Neuronal stem cell (in vitro differentiated cells): ENCODE measurements at places on chromosomes 13 and 19.
A peak's percentile ranks its signal among the peaks of the same experiment; 100 is the strongest.

DNA sequence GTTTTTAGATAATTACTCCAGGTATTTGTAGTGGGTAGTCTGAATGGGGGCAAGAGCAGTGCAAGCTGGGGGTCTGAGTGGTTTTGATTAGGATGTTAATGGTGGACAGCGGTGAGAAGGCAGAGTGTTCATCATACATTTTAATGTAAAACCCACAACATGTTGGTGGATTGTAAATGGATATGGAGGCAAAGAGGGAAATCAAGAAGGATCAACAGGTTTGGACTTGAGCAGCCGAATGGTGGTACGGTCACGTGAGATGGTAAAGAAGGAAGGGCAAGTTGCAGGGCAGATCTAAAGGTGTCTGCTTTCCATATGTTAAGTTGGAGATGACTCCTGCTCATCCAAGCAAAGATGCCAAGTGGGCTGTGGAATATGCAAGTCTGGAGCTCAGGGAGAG, 9.5 kb downstream of the ZNF30 start:
- DNase-seq, result no peak

DNA sequence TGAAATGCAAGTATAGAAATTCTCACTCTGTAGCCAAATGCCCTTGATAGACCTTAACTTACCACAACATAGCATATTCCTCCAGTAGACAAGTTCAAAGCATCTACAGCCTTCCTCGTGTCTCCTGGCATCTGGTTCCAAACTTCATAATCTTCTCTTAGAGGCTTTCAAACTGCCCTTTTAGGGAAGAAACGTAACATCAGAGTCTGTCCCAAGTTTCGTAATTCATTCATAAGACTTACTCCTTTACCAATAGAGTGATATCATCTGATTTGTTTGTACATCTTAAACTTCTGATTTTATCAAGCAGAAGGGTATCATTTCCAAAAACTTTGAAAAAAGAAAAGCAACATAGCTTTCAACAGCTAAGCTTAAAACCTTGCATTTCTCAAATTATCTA, 137.4 kb downstream of the SPRY2 start:
- DNase-seq, result no peak

- DNase-seq, result no peak
These were observed 56.8 kb upstream of the KATNAL1 start for GRCh38 chr13:30364133-30364532.

DNA sequence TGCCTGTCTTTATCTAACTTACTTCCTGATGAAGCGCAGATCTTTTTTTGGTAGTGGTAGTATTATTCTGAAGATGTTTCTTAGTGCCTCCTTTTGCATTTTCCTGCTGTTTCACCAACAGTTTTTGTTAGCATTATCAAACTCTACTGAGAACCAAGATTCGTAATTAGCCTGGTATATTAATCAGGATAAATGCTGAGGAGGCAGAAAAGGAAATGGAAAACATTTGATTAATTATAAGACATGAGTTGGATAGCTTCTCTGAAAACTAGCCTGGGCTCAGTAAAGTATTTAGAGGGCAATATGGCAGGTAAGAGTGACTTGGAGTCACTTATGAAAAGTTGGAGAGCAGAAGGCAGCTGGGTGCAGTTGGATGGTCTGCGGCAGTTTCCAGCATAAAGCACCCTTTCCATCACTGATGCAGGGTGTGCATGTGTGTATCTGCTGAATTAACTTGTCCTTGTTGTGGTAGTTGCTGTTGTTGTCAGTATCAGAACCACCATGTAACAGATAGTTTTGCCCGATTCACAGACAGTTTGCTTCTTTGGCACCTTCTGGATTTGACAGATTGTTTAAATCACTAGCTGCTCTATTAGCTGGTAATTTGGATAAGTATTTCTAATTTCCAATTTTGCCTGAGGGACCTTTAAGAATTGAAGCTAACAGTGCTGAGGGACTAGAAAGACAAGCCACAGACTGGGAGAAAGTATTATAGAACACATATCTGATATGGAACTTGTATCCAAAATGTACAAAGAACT, 6.9 kb upstream of the TNFRSF19 start:
- DNase-seq, result no peak

- DNase-seq, result no peak
These were observed 56.8 kb downstream of the POLR1D start for GRCh38 chr13:27678306-27679040.

- no peak for DNase-seq
These were observed 85.0 kb downstream of the DOCK9 start for GRCh38 chr13:98892821-98893220.

- DNase-seq, result no peak
These were observed 126.6 kb downstream of the HS6ST3 start for GRCh38 chr13:96216543-96216942.

DNA sequence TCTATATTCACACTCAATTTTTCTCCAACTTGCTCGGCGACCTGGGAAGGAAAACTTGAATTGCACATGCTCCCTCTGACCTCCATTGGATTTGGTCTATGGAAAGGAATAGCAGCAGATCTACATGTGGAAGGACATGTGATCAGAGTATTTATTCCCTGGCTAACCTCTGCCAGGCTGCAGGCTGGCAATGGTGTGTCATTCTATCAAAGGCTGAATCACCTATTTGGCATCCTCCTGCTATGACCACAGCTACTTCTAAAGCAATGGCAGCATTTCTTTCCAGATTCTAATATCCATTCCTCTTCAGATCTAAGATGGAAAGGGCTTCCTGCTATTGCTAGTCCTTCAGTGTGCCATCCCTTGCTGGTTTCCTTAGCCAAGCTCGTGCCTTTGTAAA, 144.3 kb upstream of the FREM2 start:
- no peak for DNase-seq

GRCh38 chr13:25920277-25920676, 131.5 kb downstream of the SHISA2 start:
- DNase-seq, result no peak

DNA sequence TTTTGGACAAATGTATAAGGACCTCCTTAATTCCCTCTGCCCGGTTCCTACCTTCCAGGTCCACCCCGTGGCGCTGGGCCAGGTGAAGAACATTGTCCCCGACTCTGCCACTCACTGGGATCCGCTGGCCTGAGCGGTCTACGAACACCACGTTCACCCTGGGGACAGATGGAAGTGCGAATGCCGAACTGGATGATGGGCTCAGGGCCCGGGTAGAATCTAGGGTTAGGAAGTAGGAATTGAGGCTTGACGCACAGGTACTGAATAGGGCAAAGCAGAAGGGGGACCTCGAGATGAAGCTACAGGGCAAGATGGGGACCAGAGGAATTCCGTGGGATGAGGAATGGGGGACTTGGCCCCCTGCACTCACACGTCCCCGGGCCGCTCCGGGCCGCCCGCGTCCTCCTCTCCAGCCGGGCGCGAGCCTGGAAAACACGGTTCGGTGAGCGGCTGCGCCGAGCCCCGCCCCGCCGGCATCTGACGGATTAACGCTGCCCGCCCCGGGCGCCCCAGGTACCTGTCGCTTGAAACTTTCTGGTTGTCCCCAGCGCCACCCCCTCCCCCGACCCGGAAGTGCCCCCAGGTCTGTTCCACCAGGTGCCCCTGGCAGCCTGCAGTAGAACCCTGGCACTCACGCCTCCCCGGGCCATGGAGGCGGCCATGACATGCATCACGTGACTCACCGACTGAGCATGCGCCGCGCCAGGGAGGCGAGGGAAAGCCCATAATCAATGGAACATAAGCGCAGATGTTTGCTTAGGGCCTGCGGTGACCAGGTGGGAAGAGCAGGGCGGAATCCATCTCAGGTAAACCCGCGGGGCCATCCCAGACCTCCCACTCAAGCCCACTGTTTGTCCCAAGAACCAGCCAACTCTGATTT, at the start of gene FDX2:
Gene FDX2, minus strand, starts transcription at position 681 of the 880 bp plus-strand sequence. Its CDS starts 19 bp downstream, at position 662.
- DNase-seq, result peak; percentile 86

GRCh38 chr13:32056316-32056715, 24.7 kb downstream of the FRY start:
- DNase-seq, result no peak

DNA sequence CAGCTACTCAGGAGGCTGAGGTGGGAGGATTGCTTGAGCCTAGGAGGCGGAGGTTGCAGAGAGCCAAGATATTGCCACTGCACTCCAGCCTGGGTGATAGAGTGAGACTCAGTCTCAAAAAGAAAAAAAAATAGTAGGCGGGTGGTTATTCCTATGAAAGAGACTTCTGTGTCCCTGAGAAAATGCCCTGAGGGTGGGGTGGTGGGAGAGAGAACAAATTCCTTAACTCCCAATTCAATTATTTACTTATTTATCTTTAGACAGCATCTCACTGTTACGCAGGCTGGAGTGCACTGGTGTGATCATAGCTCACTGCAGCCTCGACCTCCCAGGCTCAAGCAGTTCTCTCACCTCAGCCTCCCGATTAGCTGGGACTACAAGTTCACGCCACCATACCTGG, 10.3 kb upstream of the EEF2 start:
- no peak for DNase-seq

- no peak for DNase-seq
These were observed 102.5 kb downstream of the URI1 start for GRCh38 chr19:30044273-30045248.

DNA sequence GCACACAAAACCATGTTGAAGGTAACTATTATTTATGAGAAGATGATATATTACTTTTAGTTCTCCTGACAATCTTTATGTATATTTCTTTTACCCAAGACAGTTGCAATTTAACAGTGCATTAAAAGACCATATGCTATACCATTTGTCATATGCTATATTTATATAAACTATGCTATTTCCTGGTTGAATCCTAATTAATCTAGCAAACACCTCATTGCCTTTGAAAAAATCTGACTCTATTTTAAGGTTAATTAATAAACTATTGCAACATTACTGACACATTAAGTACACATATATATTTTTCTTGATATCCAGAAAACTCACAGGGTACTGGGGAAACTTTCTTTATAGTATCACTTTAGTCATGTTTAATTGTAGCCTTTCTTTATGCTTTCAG, 649.4 kb upstream of the PCDH20 start:
- DNase-seq, result no peak

GRCh38 chr19:18656337-18657086, 19.7 kb downstream of the KLHL26 start:
- DNase-seq, result no peak

GRCh38 chr19:49210108-49210900, 52.7 kb downstream of the TRPM4 start:
- DNase-seq, result peak; percentile 57

DNA sequence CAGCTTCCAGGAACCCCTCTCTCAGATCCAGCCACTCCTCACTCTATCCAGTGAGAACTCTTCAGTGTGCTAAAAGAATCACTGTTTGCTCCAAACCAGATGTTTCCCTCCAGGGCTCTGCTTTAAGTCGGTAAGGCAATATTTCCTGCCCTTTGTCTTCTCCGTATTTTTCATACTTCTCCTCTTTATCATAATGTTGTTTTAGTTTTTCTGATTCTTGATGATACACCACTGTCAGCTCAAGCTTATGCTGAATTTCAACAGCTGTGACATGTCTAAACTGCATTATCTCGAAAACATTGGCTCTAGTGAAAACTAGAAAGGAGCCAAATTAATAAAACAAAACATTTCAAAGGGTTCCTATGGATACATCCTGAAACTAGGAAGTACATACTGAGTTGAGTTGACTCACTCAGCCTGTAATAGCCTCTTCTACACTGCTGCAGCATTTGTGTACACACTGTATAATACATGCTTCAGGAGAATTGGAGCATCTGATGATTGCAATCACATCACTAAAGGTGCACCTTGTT, 39.8 kb downstream of the GPR180 start:
- DNase-seq, result no peak

GRCh38 chr19:47863514-47863936, 4.5 kb downstream of the TPRX2 start:
- peak; percentile 91 for DNase-seq

DNA sequence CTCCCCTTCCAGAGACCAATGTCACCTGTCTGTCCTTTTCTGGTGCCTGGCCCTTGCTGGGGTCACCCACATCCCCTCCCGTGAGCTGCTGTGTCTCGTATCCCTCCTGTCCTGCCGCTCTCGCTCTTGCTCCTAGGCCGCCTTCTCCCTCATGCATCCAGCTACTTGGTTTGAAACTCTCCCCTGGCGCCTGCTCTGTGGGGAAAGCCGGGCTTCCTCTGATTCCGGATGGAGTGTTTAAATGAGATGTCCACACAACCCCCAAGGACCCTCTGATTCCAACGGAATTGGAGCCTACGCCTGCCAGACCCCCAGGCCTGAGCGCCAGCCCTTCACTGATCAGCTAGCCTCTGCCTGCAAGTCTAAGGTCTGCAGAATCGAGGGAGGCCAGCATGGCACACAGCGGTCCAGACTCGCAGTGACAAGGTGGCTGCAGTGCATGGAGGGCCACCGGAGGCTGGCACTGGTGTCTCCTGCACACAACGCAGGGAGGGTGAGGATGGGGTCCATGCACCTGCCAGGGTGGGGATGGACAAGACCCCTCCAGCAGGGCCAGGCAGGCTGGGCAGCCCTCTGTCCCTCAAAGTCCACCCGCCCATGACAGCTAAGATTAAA, 47.2 kb downstream of the RFX2 start:
- no peak for DNase-seq

GRCh38 chr19:7337380-7338194, 11.2 kb upstream of the ARHGEF18 start:
- no peak for DNase-seq

GRCh38 chr19:3618144-3618810, 8.3 kb downstream of the CACTIN start:
- no peak for DNase-seq

DNA sequence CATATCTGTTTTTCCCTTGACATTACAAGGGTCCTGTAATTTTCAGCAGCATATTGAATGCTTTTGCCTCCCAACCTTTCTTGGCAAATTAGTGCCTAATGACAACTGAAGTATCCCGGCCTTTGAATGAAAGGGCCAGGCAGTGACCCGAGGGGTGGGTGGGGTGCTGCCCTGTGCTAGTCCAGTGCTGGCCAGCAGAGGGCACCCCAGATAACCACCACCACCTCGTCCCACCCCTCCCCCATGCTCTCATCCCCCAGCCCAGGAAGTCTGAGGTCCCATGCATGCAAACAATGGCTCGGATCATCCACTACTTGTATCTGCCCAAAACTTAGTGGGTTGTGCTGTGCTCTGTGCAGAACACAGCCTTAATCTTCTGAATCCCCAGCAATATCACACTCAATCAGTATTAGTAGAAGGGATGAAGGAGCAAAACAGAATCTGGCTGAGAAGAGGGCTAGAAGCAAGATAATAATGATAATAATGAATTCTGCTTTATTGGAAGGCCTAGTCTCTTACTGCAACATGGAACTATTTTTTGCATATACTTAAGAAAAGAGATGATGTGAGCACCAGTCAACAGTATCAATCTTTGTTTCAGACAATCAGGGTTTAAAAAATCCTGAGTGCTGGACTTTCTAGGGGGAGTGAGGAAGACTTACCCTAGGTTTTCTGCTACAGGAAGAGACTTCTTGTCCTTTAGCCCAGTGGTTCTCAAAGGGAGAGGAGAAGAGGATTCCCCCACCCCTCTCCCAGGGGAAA, 3.8 kb downstream of the ATP12A start:
- peak; percentile 59 for DNase-seq
